GM12878 (cell line): ENCODE measurements at places on chromosomes 7 and 10.

DNA sequence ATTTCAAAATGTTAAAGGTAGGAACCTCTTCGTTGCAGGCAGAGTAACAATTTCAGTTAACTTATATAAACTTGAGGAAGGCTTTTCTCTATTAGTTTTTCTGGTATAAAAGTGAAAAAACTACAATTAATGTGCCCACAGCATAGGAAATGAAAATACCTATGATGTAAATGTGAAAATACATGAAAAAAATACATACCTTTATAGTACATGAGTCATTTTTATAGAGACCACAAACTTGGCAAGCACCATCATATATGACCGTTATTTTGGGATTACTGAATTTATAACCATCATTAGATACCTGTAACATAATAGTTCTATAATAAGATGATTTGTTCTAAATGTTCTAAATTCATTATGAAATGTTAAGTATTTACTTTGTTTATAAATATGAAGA lies 42.7 kb downstream of the VWDE start:
- no peak for DNase-seq

GRCh38 chr7:8189625-8190024 lies 72.3 kb downstream of the ICA1 start:
- no peak for DNase-seq

GRCh38 chr7:32941181-32941580 lies 16.1 kb upstream of the FKBP9 start:
- DNase-seq = no peak

DNA sequence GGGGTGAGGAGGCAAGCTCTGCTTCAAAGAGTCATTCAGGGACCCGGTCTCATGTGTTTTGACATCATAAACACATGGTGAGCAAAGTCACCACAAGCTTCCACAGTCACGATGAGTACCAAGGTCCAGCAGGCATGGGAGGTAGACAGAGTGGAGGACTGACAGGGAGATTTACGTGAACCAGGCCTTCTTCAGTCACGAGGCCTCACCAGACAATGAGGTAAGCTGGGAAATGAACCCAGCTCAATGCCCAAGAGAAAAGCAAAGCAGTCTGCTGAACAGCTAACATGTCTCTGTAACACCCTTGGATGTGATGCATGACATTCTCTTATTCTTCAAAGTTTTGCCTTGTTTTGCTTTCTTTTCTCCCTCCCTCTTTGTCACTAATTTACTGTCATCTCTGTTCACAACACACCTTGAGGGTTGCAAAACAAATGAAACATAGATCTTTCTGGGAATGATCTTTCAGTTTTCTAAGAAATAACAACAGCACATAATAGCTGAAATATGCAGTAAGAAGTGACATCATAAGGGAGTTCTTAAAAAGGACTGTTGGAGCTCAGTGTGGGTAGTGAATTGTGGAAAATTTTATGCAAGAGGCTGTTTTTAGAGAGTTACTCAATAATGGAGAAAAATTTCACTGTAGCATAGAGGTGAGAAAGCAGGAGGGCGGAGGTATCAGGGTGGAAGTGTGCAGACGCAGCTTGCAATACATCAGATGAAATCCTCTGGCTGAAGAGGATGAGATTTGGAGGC lies 9.0 kb downstream of the PPP1R17 start:
- DNase-seq = no peak

DNA sequence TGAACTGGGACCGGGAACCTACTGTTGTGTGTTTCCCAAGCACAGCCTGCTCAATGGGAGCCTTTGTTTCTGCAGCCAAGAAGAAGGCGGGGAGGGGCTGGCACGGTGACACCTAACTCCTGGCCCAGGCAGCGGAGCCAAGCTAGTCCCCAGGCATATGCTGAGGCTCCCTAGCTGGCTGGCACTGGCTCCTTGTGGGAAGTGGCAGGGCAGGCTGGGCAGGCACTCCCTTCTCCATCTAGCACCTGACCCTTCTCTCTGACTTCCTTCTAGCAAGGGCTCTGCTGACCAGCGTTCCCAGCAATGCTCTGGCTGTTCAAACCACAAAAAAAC lies 325.0 kb downstream of the PLXNA4 start:
- no peak for DNase-seq

DNA sequence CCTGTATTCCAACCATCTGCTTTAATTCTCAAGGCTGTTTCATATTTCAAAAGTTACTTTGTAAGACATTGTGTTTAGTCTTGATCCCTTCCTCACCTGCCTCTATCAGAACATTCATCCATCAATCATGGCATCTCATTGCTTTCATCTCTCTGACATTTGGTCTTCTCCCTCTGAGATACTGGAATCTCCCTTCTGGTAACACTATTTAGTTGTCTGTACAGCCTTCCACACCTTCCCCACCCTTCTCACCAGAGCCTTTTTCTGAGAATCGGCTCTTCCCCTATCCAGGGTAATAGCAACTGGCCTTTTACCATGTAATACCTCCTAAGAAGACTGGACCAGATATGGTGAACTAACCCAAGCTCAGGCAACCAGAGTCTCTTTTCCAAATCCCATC lies 10.1 kb downstream of the CACNA2D1 start:
- no peak for DNase-seq

DNA sequence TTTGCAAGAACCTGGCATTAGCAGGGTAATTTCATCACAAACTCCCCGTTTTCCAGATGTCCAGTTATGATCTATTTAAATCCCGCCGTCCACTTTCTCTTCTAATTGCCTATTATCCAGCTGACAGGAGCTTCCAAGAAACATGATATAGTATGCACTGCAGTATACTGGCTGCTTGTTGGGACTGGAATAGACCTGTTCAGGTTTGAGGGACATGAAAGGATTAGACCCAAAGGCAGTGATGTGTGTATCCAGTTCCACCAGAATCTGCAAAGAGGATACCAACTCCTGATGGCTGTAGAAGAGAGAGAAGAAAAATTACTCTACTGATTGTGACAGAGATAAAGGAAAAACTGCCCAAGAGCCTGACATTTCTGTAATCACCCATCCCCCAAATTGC lies 8.9 kb downstream of the MSS51 start:
- no peak for DNase-seq
